Activated CD4-positive, alpha-beta T cell treated with anti-CD3 and anti-CD28 coated beads, Interleukin-2, Interleukin-6, amounts not matched to agents 100 ng/mL and 50 ng/mL, durations not matched to agents 16 hours and 8 hours (primary cell): ENCODE measurements at places on chromosomes 3 and 15.

DNA sequence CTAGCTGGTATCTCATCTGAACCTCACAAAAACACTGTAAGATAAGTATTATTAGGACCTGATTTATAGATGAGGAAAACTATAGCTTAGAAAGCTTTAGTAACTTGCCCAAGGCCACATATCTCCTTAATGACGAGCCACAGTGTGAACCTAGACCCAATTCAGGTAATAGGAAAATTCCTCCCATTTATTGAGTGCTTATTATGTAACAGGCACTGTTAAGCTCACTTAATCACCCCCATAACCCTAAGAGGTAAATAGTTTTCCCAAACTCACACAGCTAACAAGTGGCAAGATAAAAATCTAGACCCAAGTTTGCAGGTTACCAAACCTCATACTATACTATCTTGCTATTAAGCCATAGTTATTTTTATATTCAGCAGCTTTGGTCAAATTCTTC lies 7.9 kb downstream of the WDR5B start:
- DNase-seq: no peak

GRCh38 chr15:41020829-41021228 lies 67.6 kb downstream of the CHAC1 start:
- no peak for DNase-seq

GRCh38 chr15:52113235-52113634 lies 660 bp upstream of the BCL2L10 start:
- DNase-seq: no peak

GRCh38 chr15:63425426-63425985 lies 43.9 kb upstream of the CA12 start:
- no peak for DNase-seq

DNA sequence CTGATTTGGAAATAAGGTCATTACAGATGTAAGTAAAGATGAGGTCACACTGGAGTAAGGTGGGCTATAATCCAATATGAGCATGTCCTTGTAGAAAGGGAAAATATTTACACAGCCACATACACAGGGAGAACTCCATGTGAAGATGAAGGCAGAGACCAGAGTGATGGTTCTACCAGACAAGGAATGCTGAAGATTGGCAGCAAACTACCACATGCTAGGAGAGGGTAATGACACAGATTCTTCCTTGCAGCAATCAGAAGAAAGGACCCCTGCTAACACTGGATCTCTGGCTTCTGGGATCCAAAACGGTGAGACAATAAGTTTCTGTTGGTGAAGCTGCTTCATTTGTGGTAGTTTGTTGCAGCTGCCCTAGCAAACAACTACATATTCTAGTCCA lies 56.0 kb upstream of the SPTSSB start:
- DNase-seq: no peak

GRCh38 chr3:73706771-73707170 lies 82.0 kb upstream of the PDZRN3 start:
- no peak for DNase-seq
